ENCODE measurements at places on chromosomes 16 and 17. TPM values are rescaled to one million over a fixed set of nuclear protein-coding genes. Genes with fewer than 3 reads are reported as not detected.
A peak's percentile ranks its signal among the peaks of the same experiment; 100 is the strongest.

The MTHFSD gene
- total RNA-seq, result 25.9 TPM

The SPATA22 gene
- total RNA-seq, result not detected

The ITGAD gene
- 0.13 TPM for total RNA-seq

DNA sequence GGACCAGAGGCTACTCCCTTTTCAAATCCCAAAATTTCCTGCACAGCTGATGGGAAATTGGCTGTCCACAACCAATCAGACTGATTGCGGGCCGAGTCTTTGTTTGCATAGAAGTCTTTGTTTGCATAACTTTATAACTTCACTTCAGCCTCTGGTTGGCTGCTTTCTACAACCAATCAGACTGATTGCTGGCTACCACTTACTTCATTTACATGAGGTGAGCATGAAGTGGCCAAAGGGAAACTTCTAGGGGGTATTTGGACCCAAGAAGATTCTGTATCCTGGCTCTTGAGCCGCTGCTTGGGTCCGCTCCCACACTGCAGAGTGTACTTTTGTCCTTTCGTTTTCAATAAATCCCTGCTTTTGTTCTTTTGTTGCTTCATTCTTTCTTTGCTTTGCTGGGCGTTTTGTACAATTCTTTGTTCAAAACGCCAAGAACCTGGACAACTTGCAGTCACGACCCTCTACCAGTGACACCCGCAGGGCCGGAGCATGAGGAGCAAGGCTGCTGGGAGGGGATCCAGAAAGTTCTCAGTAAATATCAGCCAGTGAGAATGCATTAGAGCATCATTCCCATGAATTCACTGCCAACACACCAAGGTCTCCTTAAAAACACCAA, 67.5 kb downstream of the IQCK start:
- no peak for DNase-seq
- no peaks in the 10 kb centered on the region for H3K36me3 ChIP-seq
- H3K4me1 ChIP-seq, result no peaks in the 10 kb centered on the region
- no peak overlapping the region for H3K27ac ChIP-seq

The SLC4A1 gene
- total RNA-seq, result not detected

The CHST5 gene
- not detected for total RNA-seq

- H3K4me1 ChIP-seq, result peaks cover 6% of the 10 kb centered on the region
- H3K27ac ChIP-seq, result no peak overlapping the region
- peaks cover 27% of the 10 kb centered on the region for H3K27me3 ChIP-seq
- H3K36me3 ChIP-seq, result no peaks in the 10 kb centered on the region
Measured at GRCh38 chr17:50682938-50683337, 24.8 kb downstream of the ANKRD40 start.

DNA sequence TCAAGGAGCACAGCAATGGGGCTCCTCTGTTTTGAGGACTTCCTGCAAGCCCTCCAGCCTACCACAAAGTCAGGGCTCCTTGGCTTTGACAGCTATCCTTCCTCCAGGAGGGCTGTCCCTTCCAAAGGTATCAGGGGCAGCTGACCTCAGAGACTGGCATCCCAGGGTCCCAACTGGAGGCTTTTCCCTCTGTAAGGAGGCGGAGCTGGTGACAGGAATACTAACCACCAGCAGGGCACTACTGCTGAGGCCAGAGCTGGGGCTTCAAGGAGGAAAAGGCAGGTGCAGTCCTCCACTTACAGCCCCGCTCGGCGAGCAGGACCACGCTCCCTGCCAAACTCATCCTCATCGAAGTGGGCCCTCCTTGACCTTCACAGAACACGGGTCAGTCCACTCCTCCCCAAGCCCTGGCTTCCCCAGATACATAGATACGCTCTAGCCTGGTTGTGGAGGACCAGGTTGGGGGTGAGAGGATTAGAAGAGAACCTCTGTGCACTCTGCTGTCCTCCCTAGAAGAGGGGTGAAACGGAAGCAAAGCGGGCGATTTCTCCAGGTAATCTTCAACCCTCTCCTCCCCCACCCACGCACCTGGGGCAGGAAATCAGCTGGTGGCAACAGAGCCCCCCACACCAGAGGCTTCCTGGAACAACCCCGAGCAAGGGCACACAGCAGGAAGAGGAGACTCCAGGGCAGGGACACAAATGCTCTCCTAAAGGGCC, 20.5 kb downstream of the ST3GAL2 start:
- H3K4me1 ChIP-seq, result peaks cover 52% of the 10 kb centered on the region
- peaks cover 8% of the 10 kb centered on the region for H3K36me3 ChIP-seq

- H3K4me3 ChIP-seq, result peak overlapping the region; percentile 84
- peaks cover 4% of the 10 kb centered on the region for H3K36me3 ChIP-seq
- no peaks in the 10 kb centered on the region for H3K27me3 ChIP-seq
- no peak overlapping the region for H3K27ac ChIP-seq
- peaks cover 79% of the 10 kb centered on the region for H3K4me1 ChIP-seq
- no peak for DNase-seq
Measured at GRCh38 chr16:11668623-11669379, 546 bp downstream of the SNN start.
